ENCODE measurements at places on chromosomes 3 and 15.

- no peak for DNase-seq
- no peaks in the 10 kb centered on the region for H3K36me3 ChIP-seq
- no peaks in the 10 kb centered on the region for H3K27me3 ChIP-seq
- no peak overlapping the region for H3K4me3 ChIP-seq
These were observed 118.1 kb upstream of the SLC6A11 start for GRCh38 chr3:10697918-10698317.

DNA sequence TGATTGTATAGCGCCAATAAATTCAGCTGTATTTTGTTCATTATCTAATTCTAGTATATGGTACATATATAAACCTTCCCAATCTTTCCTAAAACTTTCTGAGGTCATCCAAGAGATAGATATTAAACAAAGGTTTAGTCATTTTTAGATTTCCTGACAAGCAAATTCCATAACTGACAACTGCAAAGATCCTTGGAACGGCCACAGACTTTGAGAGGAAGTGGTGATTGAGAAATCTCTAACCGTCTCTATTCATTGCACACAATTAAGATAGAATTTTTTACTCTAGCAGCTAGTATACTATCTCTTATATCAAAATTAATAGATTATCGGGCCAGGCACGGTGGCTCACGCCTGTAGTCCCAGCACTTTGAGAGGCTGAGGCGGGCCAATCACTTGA lies 4.7 kb downstream of the CSNK1G1 start:
- no peak overlapping the region for H3K4me3 ChIP-seq
- no peak for DNase-seq
- H3K36me3 ChIP-seq, result no peaks in the 10 kb centered on the region
- peaks cover 11% of the 10 kb centered on the region for H3K4me1 ChIP-seq
- H3K27me3 ChIP-seq, result no peaks in the 10 kb centered on the region

DNA sequence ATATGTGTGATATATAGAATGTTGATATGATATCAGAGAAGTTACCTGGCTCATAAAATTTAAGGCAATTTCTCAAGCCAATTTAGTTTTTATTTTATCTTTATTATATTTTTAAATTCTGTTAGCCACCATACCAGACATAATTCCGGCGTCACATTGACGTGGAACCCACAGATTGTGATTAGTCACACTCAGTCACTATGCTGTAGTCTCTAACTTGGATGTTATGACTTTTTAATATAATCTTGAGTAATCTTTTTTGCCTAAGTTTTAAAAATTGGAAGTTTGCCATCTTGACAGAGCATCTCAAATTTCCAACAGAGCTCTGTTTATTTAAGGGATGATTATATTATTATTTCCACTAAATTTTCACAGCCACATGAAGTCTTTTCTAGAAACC lies 9.7 kb upstream of the DCLK3 start:
- H3K4me3 ChIP-seq, result no peak overlapping the region
- DNase-seq, result no peak
- no peaks in the 10 kb centered on the region for H3K4me1 ChIP-seq
- no peaks in the 10 kb centered on the region for H3K27me3 ChIP-seq

DNA sequence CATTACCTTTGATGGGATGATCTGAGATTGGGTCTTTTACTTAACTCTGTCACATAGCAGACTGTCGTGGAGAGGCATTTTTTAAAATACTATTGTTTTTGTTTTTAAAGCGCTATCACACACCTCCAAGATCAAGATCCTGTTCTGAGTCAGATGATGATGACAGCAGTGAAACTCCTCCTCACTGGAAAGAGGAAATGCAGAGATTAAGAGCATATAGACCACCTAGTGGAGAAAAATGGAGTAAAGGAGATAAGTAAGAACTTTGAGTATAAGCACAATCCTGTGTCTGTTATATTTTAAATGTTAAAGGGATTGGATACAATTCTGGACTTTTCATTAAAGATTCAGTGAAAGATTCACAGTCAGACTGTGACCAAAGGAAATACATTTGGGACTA lies 18.4 kb upstream of the ZBTB47 start:
- H3K4me3 ChIP-seq, result no peak overlapping the region
- no peak for DNase-seq
- no peaks in the 10 kb centered on the region for H3K4me1 ChIP-seq
- no peak overlapping the region for H3K27ac ChIP-seq

GRCh38 chr3:55244247-55244646 lies 242.9 kb downstream of the WNT5A start:
- H3K4me1 ChIP-seq, result peaks cover 30% of the 10 kb centered on the region
- peak overlapping the region; percentile 50 for H3K27ac ChIP-seq
- no peaks in the 10 kb centered on the region for H3K36me3 ChIP-seq
- H3K4me3 ChIP-seq, result no peak overlapping the region
- no peaks in the 10 kb centered on the region for H3K27me3 ChIP-seq

GRCh38 chr3:138059261-138059660 lies 49.3 kb downstream of the CLDN18 start:
- H3K4me1 ChIP-seq, result no peaks in the 10 kb centered on the region
- no peak overlapping the region for H3K4me3 ChIP-seq
- no peak overlapping the region for H3K27ac ChIP-seq
- no peaks in the 10 kb centered on the region for H3K36me3 ChIP-seq
- DNase-seq, result no peak

GRCh38 chr3:39142067-39142466 lies 11.3 kb downstream of the CSRNP1 start:
- H3K4me1 ChIP-seq, result peaks cover 67% of the 10 kb centered on the region
- peaks cover 21% of the 10 kb centered on the region for H3K36me3 ChIP-seq
- peak overlapping the region; percentile 96 for H3K27ac ChIP-seq
- H3K4me3 ChIP-seq, result no peak overlapping the region

GRCh38 chr3:71875461-71875947 lies 90.6 kb upstream of the PROK2 start:
- H3K27ac ChIP-seq, result no peak overlapping the region
- DNase-seq, result peak; percentile 75
- no peaks in the 10 kb centered on the region for H3K4me1 ChIP-seq
- H3K27me3 ChIP-seq, result no peaks in the 10 kb centered on the region
- no peaks in the 10 kb centered on the region for H3K36me3 ChIP-seq

DNA sequence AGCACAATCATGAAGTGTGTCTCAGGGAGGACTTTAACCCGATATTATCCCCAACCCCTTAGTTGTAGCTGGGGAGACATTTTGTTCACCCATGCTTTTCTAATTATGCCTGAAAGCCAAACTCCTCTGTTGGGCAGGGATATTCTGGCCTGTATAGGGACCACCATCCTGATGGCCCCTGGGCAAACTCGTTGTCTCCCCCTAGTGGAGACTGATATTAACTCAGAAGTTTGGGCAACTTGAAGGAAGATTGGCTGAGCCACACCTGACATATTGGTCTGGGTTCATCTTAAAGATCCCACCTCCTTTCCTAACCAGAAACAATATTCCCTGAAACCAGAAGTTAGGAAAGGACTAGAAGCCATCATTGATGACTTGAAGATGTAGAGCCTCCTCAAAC lies 42.3 kb downstream of the TM4SF18 start:
- H3K27me3 ChIP-seq, result no peaks in the 10 kb centered on the region
- no peak for DNase-seq
- no peak overlapping the region for H3K27ac ChIP-seq

GRCh38 chr3:105688821-105689220 lies 180.0 kb downstream of the CBLB start:
- DNase-seq, result no peak
- no peaks in the 10 kb centered on the region for H3K36me3 ChIP-seq
- no peaks in the 10 kb centered on the region for H3K4me1 ChIP-seq
- H3K27ac ChIP-seq, result no peak overlapping the region
- H3K4me3 ChIP-seq, result no peak overlapping the region

DNA sequence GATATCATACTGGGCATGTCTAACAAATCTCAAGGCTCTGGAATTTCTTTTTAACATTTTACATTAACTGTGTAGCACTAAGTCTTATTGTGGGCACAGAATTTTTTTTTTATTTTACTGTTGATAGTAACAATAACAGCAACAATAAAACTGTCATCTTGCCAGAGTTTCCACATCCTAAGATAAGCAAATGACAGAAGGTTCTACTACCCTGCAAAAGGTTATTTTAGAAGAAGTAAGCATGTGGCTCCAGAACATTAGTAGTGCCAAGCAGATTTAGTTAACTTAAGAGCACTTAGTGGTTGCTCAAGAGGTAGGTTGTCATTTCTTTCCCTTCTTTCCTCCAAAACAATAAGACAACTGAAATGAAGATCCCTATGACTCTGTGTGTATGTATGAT lies 743.0 kb upstream of the CBLB start:
- no peaks in the 10 kb centered on the region for H3K27me3 ChIP-seq
- H3K4me3 ChIP-seq, result no peak overlapping the region
- no peaks in the 10 kb centered on the region for H3K4me1 ChIP-seq
- no peaks in the 10 kb centered on the region for H3K36me3 ChIP-seq
- no peak for DNase-seq
- no peak overlapping the region for H3K27ac ChIP-seq

DNA sequence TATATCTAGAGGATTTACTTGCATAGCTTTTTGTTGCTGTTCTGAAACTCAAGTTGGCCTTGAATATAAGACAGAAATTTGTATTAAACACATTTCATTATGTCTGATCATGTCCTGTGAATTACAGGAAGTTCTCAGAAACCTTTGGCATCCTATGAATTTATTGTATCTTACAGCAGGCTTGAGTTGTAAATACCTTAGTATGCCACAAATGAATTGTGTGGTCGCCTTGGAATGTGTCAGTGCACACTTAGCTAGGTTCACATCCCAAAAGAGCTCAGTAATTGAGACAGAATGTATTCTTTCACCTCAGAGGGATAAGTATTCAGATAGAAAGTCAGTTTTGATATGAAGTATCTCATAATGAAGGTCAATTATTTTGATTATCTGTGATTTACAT lies 83.4 kb downstream of the NEK11 start:
- H3K4me3 ChIP-seq, result no peak overlapping the region
- no peaks in the 10 kb centered on the region for H3K4me1 ChIP-seq
- no peak for DNase-seq
- H3K27ac ChIP-seq, result no peak overlapping the region
- H3K27me3 ChIP-seq, result no peaks in the 10 kb centered on the region
- no peaks in the 10 kb centered on the region for H3K36me3 ChIP-seq

DNA sequence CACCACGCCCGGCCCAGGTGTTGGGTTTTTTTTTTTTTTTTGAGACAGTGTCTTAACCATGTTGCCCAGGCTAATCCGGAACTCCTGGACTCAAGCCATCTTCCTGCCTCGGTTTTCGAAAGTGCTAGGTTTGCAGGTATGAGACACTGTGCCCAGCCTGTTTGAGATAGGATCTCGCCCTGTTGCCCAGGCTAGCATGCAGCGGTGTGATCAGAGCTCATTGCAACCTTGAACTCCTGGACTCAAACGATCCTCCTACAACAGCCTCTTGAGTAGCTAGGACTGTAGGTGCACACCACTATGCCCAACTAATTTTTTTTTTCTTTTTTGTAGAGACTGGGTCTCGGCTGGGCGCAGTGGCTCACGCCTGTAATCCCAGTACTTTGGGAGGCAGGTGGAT lies 20.3 kb upstream of the ITPKA start:
- no peaks in the 10 kb centered on the region for H3K27me3 ChIP-seq
- H3K4me1 ChIP-seq, result no peaks in the 10 kb centered on the region
- no peak overlapping the region for H3K27ac ChIP-seq
- no peak for DNase-seq

GRCh38 chr3:100047455-100048141 lies 66.7 kb downstream of the FILIP1L start:
- DNase-seq, result peak; percentile 10
- no peak overlapping the region for H3K4me3 ChIP-seq
- peaks cover 30% of the 10 kb centered on the region for H3K4me1 ChIP-seq
- H3K27ac ChIP-seq, result peak overlapping the region; percentile 21
- no peaks in the 10 kb centered on the region for H3K27me3 ChIP-seq
- no peaks in the 10 kb centered on the region for H3K36me3 ChIP-seq

GRCh38 chr3:13273604-13274105 lies 146.5 kb downstream of the NUP210 start:
- H3K4me1 ChIP-seq, result no peaks in the 10 kb centered on the region
- H3K36me3 ChIP-seq, result no peaks in the 10 kb centered on the region
- H3K4me3 ChIP-seq, result no peak overlapping the region

DNA sequence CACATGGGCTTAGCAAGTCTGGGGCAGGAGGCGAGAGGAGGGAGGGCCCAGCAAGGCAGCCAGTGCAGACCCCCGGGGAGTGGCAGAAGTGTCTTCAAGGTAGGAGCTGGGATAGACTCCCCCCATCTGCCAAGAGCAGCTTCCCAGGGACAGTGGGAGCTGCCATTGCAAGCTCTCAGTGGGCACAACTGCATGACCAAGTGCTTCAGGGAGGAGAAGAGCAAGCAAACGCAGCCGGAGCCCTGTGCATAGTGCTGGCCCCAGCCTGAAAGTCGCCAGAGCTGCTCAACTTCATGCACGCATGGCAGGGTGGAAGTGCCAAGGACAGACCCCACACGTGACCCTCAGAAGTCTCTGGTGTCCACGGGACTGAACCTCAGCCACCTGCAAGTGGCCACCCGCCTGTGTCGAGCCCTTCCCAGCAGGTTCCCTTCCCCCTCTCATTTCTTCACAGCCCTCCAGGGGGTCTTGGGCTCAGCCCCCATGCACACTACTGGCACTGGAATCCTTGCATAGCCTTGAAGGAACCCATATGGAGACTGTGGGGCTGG lies 89.4 kb downstream of the PLXNA1 start:
- DNase-seq, result no peak
- H3K4me1 ChIP-seq, result no peaks in the 10 kb centered on the region
- no peak overlapping the region for H3K27ac ChIP-seq
- no peaks in the 10 kb centered on the region for H3K27me3 ChIP-seq
- no peak overlapping the region for H3K4me3 ChIP-seq

DNA sequence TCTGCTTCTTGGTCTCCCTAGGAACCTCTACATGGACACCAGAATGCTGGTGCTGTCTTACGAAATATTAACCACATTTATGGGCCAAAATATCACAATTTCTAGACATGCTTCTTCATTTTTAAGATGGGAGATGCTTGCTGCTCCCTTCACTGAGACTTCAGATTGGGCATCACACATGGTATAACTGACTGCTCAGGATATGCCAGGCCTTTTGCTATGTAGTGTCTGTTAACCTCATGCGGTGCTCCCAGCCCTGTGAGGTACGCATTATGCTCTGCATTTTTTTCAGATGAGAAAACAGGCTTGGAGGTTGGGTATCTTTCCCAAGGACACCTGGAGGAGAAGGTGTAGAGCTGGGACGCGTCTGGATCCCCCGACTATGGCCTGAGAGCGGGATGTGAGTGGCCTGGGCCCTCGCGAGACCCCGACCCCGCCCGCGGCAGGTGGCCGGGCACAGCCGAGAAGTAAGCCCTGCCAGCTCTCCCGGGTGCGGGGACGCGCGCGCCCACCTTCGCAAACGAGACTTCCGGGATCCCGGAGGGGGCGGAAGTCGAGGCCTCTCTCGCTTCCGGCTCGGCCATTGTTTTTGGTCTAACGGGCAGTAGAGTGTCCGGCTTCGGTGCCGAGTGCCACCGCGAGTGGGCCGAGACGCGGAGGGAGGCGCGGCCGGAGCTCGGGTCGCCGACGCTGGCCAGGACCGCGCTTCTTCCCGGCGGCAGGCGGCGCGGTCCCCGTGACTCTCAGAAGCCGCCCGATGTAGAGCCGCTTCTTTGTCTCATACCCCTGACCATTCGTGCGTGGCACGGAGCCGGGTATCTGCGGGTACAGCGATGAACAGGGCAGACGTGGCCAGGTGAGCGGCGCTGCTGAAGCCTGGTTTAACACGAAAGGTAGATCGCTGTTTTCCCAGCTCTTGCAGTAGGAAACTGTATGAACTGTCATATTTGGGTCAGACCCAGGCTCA lies at the start of gene ZKSCAN7:
Gene ZKSCAN7 (plus strand): TSS at position 568 of the 967 bp plus-strand sequence. CDS start 1,855 bp downstream, outside the sequence.
- H3K27me3 ChIP-seq, result no peaks in the 10 kb centered on the region
- peak within 1 kb of the TSS; percentile 88 for H3K4me3 ChIP-seq
- DNase-seq, result peak; percentile 63
- no peaks in the 10 kb centered on the region for H3K36me3 ChIP-seq
- peak within 1 kb of the TSS; percentile 75 for H3K27ac ChIP-seq

- H3K27me3 ChIP-seq, result no peaks in the 10 kb centered on the region
- no peaks in the 10 kb centered on the region for H3K36me3 ChIP-seq
- no peak for DNase-seq
- no peak overlapping the region for H3K27ac ChIP-seq
- H3K4me3 ChIP-seq, result no peak overlapping the region
- H3K4me1 ChIP-seq, result no peaks in the 10 kb centered on the region
These were observed 110.5 kb downstream of the EPHB1 start for GRCh38 chr3:134905647-134905935.

All from body of pancreas (tissue), 4 donors.